RWPE2 (cell line): ENCODE measurements at places on chromosomes 2 and 18.

DNA sequence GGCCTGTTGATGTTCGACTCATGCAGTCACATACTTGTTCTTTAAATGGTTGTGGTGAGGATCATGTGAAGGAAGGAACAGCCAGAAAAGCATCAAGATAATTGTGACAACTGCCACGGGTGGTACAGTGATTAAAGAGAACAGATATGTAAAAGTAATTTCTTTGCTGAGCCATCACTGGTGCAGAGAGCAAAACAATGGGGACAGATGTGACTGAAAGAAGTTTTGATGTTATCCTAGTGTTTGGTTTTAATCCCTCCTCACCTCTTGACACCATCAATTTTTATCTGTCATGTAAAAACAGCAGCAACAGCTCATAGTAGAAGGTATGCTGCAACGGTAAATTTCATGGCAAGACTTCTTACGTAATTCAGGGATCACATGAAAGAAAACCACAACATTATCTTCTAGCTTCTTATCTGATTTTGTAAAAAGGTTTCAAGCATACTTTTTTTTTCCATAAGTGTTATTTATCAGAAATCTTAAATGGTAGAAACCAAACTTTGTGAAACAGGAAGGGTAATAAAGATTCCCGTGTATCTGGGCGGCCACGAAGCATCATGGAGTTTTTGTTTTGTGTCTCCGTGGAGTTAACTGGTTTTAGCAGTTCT lies 65.2 kb downstream of the PLCL1 start:
- DNase-seq = no peak

GRCh38 chr2:48070415-48070814 lies 164.1 kb upstream of the FBXO11 start:
- no peak for DNase-seq

DNA sequence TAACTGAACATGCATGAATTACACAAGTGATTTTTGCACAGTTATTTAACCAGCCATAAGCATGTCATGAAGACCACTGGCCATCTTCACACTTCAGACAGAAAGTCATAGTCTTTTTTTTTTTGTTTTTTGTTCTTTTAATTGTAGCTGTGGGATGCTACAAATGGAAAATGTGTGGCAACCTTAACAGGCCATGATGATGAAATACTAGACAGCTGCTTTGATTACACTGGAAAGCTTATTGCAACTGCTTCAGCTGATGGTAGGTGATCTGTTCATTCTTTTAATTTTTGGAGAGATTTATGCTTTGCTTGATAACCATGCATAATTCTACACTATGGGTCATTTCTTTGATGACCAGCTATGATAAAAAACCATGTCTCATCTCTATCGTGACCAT lies 35.6 kb downstream of the DAW1 start:
- no peak for DNase-seq

DNA sequence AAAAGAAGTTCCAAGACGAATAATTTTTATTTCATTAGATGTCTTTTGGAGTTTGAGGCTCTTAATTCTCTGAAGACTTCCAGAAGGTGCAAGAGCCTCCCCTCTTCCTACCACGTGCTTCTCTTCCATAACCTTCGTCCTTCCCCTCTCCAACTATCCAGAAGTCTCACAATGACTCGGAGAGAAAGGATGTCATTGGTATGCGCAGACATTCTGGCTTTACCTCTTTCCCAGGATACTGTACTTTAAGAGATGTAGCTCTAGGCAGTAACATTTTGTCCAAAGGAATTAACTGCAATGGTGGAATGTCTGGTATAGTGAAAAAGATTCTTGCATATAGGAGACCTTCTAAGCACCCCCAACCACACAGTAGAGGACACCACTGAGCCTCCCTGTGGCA lies 249.0 kb upstream of the OSR1 start:
- DNase-seq = no peak

DNA sequence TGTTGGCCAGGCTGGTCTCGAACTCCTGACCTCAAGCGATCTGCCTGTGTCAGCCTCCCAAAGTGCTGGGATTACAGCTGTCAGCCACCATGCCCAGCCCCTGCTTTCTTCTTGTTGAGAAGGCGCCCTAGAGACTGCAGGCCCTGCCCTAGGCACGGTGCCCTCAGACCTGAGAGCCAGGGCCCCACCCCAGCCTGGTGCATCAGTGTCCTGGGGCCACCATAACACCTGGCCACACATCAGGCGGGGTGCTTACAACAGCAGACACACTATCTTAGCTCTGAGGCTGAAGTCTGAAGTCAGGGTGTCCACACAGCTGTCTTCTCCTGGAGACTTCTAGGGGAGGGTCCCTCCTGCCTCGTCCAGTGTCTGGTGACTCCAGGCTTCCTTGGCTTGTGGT lies 120.6 kb downstream of the NDUFA10 start:
- no peak for DNase-seq

DNA sequence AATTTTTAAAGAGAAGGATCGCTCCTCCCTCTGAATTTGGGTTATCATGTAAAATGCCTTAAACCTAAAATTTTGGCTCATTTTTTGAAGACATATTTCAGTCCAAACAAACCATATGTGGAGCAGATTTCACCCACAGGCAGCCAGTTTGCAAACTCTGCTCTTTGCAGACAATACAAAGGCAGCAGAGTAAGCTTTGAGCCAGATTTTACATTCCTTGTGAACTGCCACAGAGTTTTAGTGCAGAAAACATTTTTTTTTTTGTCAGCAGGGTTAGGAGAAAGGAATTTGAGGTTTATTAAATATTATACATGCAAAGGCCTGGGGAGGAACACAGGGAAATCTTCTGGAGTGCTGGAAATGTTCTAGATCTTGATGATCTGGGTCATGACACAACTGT lies 171.9 kb upstream of the FN1 start:
- DNase-seq = no peak

- DNase-seq = no peak
These were observed 1.7 kb upstream of the ZNF532 start for GRCh38 chr18:58862851-58863538.

GRCh38 chr18:78978349-78979055 lies 1.1 kb upstream of the SALL3 start:
- DNase-seq = no peak

GRCh38 chr2:107621186-107622165 lies 205.2 kb upstream of the RGPD4 start:
- no peak for DNase-seq

DNA sequence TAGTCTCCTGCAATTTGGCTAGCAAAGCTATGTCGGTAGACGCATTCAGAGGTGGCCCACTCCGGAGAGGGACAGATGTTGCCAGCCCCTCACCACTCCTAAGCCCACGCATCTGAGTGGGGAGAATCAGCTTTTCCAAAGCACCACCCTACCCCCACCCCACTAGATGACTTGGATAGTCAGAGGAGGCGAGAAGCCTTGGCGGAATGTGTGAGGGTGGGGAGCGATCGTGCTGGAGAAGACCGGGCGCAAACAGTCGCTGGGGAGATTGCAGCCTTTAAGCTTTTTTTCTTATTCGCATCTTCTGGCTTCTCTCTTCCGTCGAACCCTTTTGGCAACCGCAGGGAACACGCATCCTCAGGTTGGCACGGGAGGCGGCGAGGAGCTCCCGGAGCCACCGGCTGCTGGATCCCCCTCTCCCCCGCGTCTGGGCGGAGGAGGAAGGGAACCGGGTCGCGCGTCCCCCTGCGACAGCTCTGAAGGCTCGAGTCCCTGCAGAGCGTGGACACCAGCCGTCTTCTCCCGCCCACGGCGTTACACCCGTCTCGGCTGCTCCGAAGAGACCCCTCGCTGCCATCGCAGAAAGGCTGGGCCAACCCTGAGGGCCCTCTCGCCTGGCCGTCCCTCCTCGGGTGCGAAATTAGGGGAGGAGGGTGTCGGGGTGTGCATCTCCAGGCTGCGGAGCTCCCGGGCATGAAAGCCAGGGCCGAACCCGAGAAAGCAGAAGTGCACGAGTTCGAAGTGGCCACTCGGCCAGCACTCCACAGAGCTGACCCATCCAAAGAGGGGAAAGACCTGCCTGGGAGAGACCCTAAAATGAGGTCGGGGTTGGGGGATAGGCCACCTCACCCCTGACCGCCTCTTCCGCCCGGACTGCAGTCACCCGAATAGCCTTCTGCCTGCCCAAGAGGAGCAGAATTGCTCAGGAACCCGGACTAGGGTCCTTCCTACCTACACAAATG lies 12.2 kb downstream of the EVX2 start:
- no peak for DNase-seq

GRCh38 chr18:70337139-70337972 lies 48.5 kb downstream of the SOCS6 start:
- peak; percentile 70 for DNase-seq

DNA sequence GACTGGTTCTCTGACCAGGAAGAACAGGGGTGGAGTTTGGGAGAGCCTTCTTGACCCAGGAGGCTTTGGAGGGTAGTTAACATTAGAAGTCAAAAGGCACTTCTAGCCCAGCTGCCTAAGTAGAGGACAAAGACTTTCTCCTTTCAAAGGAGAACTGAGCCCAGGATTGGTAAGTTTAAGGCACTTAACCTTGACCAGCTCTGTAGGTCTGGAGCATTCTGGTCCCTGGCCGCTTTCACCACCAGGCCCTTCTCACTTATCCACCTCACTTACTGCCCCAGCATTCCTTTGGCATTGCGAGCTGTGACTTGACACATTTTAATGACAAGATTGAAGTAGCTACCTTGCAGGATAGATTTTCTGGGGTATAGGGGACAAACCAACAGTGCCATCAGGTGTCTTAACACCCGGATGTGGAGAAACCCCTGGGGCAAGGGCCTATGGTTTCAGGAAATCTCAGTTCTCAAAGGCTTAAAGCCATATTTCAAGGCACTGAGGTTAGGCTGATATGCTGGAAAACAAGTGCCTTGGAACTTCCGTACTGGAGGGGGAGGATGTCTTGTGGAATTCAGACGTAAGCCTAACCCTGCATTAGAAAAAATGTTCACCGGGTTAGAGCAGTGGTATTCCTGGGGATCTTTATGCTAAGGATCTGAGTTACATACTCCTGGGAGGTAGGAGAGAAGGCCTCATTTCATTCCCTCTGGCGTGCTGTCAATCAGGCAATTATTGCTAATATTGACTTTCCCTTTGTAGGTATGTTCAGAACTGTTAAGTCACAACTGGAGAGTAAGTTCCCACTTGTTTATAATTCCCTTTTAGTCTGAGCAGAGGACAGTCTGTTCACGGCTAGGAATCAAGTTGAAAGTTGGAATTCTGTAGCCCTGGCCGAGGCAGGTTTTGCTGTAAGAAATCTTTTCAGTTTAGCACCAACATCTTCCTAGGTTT lies 4.3 kb downstream of the C2orf68 start:
- DNase-seq = no peak

DNA sequence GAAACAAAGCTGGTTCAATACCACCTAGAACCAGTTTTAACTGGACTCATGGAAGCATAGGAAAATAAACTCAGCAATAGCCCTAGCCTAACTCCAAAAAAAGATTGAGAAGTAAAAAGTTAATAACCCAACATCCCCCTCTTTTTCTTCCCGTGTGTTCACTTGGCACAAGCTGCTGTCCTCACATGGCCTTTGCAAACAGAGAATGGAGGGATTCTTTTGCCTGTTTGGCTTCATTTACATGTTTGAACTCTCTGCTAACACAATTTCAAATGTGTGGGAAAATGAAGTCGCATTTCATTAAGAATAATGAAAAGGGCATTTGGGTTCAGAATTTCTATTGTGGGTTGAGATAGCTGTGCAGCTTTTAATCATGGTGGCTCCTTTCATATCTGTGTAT lies 589.2 kb upstream of the LRRTM1 start:
- DNase-seq = no peak

DNA sequence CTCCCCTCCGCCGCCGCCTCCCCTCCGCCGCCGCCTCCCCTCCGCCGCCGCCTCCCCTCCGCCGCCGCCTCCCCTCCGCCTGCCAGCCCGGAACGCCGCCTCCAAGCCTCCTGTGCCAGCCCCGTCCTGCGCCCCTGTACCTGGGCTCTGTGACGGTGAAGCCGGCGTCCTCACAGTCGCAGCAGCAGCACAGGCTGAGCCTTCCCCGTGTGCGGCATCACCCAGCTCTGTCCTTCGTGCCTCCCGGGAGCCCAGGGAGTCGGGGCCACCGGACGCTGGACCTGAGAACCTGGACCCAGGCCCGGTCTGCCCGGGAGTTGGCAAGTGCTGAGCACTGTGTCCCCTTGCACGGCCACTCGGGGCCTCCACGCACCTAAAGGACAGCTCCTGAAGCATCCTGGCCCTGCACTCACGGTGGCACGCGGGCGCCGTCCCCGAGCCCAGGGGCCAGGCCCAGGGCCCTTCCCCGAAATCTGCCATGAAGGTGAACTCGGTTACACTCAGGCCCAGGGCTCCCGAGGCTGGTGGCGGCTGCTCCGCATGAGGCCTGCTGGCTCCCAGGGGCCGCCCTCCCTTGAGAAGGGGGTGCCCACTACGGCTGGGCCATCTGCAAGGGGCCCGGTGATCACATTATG lies 32.9 kb downstream of the RTP5 start:
- DNase-seq = peak; percentile 59

DNA sequence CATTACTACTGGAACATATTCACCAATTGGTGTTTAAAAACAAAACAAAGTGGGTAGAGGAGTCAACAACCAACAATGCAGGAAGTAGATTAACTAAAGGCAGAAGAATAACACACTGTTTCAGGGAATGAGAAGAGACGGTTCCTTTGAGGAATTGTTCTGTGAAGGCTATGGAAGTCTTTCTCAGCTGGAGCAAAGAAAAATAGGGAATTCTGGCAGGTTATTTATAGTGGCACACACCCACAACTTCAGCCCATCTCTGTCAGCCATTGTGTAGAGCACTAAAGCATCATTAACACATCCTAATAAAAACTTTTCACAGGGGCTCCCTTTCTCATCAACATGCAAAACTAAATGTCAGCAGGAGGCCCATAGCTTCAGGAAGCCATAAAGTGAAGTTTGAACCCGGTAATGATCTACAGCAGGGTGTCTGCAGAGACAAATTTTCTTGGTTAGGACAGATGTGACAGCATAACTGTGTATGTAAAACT lies 113.6 kb downstream of the CDH2 start:
- no peak for DNase-seq

- no peak for DNase-seq
These were observed 490.7 kb downstream of the NUP35 start for GRCh38 chr2:183614799-183615435.

DNA sequence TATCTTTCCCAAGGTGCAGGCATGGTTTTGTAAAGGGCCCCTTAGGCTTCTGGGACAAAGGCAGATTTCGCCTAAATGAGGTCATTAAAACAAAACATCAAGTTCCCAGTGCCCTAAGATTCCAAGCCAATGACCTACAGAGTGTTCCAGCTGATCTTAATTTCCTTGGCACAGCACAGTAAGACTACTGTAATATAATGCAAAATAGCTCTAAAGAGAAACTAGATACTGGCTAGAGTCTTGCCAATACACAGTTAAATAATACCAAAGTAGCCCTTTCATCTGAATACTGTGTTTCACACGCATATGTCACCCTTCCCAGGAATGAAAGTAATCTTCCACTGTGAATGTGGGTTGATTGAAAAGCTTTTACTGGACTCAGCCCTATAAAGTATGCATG lies 14.7 kb downstream of the GRB14 start:
- DNase-seq = no peak
